WTC11 (cell line): ENCODE measurements at places on chromosomes 5 and 9. TPM values are rescaled to one million over a fixed set of nuclear protein-coding genes. Genes with fewer than 3 reads are reported as not detected.

- H3K27me3 ChIP-seq, result no peaks in the 10 kb centered on the region
- no peaks in the 10 kb centered on the region for H3K36me3 ChIP-seq
- peaks cover 39% of the 10 kb centered on the region for H3K4me1 ChIP-seq
- no peak for DNase-seq
Measured at GRCh38 chr5:59829922-59830321, 63.6 kb downstream of the PDE4D start.

- no peak overlapping the region for H3K27ac ChIP-seq
- H3K36me3 ChIP-seq, result no peaks in the 10 kb centered on the region
- no peak for DNase-seq
- H3K4me3 ChIP-seq, result no peak overlapping the region
- no peaks in the 10 kb centered on the region for H3K27me3 ChIP-seq
Measured at GRCh38 chr5:94908889-94909480, 290.5 kb downstream of the SLF1 start.

DNA sequence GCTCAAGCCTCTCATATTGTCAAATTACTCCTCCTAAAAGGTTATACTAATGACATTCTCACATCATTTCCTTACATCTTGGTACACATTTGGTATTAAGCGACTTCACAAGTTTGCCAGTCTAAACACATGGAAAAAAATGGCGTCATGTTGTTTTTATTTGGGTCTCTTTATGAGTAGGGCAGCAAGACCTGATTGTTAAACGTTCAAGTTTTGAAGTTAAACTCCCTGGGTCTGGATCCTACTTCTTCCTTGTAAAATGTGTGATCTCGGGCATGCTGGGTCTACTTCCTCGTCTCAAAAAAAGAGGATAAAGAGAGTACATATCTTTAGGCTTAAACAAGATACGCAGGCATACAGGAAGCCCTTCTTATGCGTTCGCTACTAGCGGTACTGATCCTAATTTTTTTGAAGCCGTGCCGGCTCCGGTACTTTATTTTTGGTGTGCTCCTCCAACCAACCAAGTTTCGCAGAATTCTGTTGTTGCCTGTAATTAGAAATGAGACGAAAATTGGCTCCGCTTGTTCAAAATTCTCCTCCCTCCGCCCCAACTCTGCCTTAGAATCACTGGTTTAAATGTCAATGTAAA lies 596 bp upstream of the CDC37L1 start:
- DNase-seq, result no peak
- H3K27me3 ChIP-seq, result no peaks in the 10 kb centered on the region
- H3K27ac ChIP-seq, result no peak overlapping the region
- H3K4me3 ChIP-seq, result no peak overlapping the region
- H3K36me3 ChIP-seq, result no peaks in the 10 kb centered on the region
- H3K4me1 ChIP-seq, result no peaks in the 10 kb centered on the region

DNA sequence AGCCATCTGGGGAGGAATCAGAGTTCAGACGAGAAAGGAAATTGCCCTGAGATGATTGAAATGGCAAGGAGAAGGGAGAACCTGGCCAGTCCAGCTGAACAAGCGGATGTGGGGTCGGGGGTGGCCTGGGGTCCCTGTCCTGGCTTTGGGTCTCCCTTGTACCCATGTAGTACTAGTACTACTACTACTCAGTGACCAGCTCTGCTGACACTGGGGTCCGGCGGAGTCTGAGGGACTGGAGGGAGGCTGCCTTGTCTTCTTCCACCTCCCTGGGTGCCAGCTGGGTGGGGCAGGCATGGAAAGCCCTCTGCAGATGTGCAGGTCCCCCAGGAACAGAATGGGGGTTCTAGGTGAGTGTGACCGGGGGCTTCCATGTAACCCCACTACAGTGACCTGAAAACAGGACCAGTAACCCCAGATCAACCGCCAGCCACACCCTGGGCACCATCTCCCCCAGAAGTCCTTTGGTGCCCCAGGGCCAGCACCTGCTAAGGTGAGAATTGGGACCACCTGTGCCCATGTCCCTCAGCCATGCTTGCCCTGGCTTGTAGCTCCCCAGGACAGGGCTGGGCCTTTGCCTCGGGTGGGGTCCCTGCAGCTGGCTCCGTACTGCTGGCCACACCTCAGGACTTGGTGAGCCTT lies 89.1 kb upstream of the COL5A1 start:
- H3K4me3 ChIP-seq, result no peak overlapping the region
- H3K27ac ChIP-seq, result no peak overlapping the region
- H3K36me3 ChIP-seq, result no peaks in the 10 kb centered on the region
- 0 out of 2 replicates have a peak, but pooled peaks cover 2% of the 10 kb centered on the region for H3K4me1 ChIP-seq

STARD4 gene
- total RNA-seq, result 48.5 to 56.0 TPM (median 53.8 TPM) in 3 replicates

MARVELD2 gene
- total RNA-seq, result 28.6 to 34.7 TPM (median 31.4 TPM) in 3 replicates

CYLC2 gene
- total RNA-seq, result not detected in 3 replicates

SCGB3A2 gene
- 57.3 to 79.1 TPM (median 66.0 TPM) in 3 replicates for total RNA-seq

MED7 gene
- 11.1 to 11.4 TPM (median 11.2 TPM) in 3 replicates for total RNA-seq

- no peak for DNase-seq
- no peaks in the 10 kb centered on the region for H3K4me1 ChIP-seq
- H3K27ac ChIP-seq, result no peak overlapping the region
- no peak overlapping the region for H3K4me3 ChIP-seq
Measured at GRCh38 chr9:69683927-69684326, 11.8 kb upstream of the APBA1 start.

- H3K4me1 ChIP-seq, result peaks cover 13% of the 10 kb centered on the region
- H3K36me3 ChIP-seq, result no peaks in the 10 kb centered on the region
- H3K27me3 ChIP-seq, result no peaks in the 10 kb centered on the region
- no peak for DNase-seq
- H3K27ac ChIP-seq, result no peak overlapping the region
Measured at GRCh38 chr9:109733690-109734089, 46.3 kb upstream of the PALM2AKAP2 start.

DNA sequence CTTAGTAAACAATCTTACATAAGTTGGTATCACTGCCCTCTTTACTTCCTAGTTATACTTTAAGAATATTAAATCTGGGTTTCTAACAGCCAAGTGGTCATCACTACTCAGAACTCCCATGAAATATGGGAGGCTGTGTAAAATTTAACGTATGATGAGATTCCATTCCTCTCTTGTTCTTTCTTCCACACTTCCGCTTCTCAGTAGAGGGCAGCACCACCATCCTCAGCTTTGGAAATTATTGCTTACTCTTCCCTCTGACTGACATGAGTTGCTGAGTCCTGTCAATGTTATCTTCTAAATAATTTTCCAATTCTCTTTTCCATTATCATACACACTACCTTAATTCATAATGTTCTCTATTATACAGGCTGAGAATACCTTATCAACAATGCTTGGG lies 194.0 kb downstream of the RFX3 start:
- no peaks in the 10 kb centered on the region for H3K27me3 ChIP-seq
- no peak overlapping the region for H3K4me3 ChIP-seq
- no peaks in the 10 kb centered on the region for H3K36me3 ChIP-seq
- H3K4me1 ChIP-seq, result no peaks in the 10 kb centered on the region
- no peak overlapping the region for H3K27ac ChIP-seq
- DNase-seq, result peak; percentile 12

TAF1L gene
- 0.02 to 0.09 TPM in 2 of 3 replicates, not detected in the other for total RNA-seq

- H3K4me3 ChIP-seq, result peak overlapping the region; percentile 5; the same call in 1 of the 2 replicates
- no peaks in the 10 kb centered on the region for H3K27me3 ChIP-seq
- H3K27ac ChIP-seq, result peak overlapping the region; percentile 51
- peaks cover 25% of the 10 kb centered on the region for H3K4me1 ChIP-seq
- no peaks in the 10 kb centered on the region for H3K36me3 ChIP-seq
Measured at GRCh38 chr5:126348855-126349635, 74.2 kb upstream of the GRAMD2B start.

POU4F3 gene
- total RNA-seq, result not detected in 3 replicates

ECM2 gene
- total RNA-seq, result not detected in 3 replicates

DNA sequence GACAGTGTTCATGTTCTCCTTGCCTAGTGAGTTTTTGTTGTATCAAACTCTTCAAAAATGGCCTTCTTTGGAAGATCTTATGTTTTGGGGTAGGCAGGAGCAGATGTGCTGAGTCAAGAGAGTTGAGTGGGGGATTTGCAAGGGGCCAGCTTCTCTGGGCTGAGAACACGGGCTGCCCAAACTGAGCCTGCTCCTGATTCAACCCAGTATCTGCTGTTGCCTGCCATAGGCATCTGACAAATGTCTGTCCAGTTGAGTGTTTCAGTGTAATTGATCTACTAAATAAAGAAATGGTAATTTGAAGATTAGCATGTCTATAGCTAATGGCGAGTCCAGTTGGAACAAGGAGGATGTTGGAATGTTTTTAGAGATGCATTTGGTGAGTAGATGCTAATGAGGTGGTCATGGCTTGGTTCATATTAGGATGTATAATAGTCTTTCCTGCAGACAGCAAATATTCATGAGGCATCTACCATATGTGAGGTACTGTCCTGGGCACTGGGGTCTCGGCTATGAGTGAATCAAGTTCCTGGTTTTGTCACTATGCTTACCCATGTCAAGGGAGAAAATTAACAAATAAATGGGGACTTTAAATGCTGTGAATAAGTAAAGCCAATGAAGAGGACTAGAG lies 119.5 kb downstream of the ADCY2 start:
- 0 out of 2 replicates have a peak overlapping the region, but pooled peaks have one; percentile 16 for H3K4me3 ChIP-seq
- peaks cover 72% of the 10 kb centered on the region for H3K4me1 ChIP-seq
- peak overlapping the region; percentile 47 for H3K27ac ChIP-seq
- H3K27me3 ChIP-seq, result no peaks in the 10 kb centered on the region

GRCh38 chr5:41095324-41096101 lies 24.4 kb upstream of the MROH2B start:
- no peak overlapping the region for H3K27ac ChIP-seq
- no peak overlapping the region for H3K4me3 ChIP-seq
- H3K27me3 ChIP-seq, result peaks cover 3% of the 10 kb centered on the region; the same call in 1 of the 2 replicates
- H3K4me1 ChIP-seq, result peaks cover 2% of the 10 kb centered on the region; the same call in 1 of the 2 replicates
- no peak for DNase-seq
- no peaks in the 10 kb centered on the region for H3K36me3 ChIP-seq

GRCh38 chr9:123400926-123401503 lies 45.0 kb downstream of the CRB2 start:
- no peaks in the 10 kb centered on the region for H3K36me3 ChIP-seq
- H3K4me3 ChIP-seq, result no peak overlapping the region
- H3K27me3 ChIP-seq, result no peaks in the 10 kb centered on the region
- DNase-seq, result no peak

BTNL3 gene
- not detected in 3 replicates for total RNA-seq

WNK2 gene
- 113 to 121 TPM (median 120 TPM) in 3 replicates for total RNA-seq

GRCh38 chr9:124880501-124880900 lies 18.6 kb downstream of the ARPC5L start:
- peaks cover 20% of the 10 kb centered on the region for H3K36me3 ChIP-seq
- H3K27ac ChIP-seq, result no peak overlapping the region
- peak; percentile 67 for DNase-seq
- peaks cover 48% of the 10 kb centered on the region for H3K4me1 ChIP-seq
- H3K4me3 ChIP-seq, result peak overlapping the region; percentile 10; the same call in 1 of the 2 replicates

RGS7BP gene
- 1.7 to 5.1 TPM (median 3.4 TPM) in 3 replicates for total RNA-seq

SLC36A2 gene
- not detected in 3 replicates for total RNA-seq

DNA sequence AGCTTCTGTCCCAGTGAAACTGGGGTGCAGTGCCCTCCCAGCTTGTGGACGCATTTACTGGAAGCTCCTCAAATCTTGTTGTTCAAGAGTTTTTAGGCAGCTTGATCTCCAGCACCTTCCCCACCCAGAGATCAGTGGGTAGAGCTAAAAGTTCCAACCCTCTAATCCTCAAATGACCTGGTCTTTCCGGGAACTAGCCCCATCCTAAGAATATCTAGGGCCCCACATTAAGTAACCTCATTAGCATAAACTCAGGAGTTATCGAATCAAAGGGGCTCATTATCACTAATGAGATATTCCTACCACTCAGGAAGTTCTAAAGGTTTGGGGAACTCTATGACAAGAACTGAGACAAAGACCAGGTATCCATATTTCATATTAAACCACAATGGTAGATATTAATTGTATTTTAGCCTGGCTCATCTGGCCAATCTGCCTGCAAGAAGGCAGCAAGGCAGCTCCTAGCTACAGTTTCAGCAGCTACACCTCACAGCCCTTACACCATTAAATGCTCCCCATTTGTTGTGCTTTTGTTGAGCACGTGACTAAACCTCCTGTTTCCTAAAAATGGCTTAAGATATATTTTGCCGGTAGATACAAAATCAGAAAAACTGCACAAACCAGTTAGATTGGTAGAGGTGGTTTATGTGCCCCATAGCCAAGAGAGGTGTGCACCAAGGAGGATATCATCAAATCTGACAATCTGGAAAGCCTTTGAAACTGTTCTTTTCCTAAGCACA lies 24.6 kb upstream of the SLC22A5 start:
- H3K27me3 ChIP-seq, result peaks cover 7% of the 10 kb centered on the region
- peaks cover 23% of the 10 kb centered on the region for H3K36me3 ChIP-seq
- no peaks in the 10 kb centered on the region for H3K4me1 ChIP-seq

DNA sequence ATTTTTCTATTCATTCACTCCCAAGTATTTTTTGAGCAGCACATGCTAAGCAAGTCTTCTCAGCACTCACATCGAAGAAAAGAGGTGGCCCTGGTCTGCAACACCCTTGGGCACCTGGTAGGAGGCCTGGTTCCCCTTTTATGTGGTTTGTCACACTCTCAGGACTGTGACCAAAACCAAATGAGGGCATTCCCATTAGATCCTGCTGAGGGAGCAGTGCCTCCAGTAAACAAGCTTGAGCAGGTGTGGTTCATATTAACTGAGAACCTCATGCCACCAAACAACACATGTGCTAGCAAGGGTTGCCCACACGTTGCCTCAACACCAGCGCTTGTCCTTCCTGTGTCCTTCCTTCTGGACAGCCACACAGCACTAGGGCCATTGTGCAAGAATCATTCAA lies 26.9 kb upstream of the SYK start:
- H3K4me1 ChIP-seq, result peaks cover 10% of the 10 kb centered on the region
- H3K4me3 ChIP-seq, result no peak overlapping the region
- peaks cover 10% of the 10 kb centered on the region for H3K36me3 ChIP-seq
- H3K27me3 ChIP-seq, result no peaks in the 10 kb centered on the region
- no peak for DNase-seq
- H3K27ac ChIP-seq, result no peak overlapping the region

DNA sequence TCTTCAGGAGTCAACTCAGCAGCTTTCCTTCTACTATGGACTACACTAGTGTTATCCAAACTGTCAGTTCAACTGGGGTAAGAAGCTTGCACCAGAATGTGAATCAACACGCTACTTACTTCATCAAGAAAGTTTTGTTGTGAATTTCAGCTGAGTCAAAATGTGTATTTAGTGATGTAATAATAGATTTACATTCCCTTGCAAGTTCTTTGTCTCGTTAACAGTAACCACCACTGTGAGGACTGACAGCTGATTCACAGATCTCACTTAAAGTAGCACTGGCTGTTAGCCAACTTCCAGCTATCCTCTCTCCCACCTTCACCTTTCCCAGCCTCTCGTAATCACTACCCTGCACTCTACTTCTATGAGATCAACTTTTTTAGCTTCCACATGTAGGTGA lies 445.3 kb downstream of the NTRK2 start:
- H3K27me3 ChIP-seq, result no peaks in the 10 kb centered on the region
- H3K27ac ChIP-seq, result no peak overlapping the region
- no peak for DNase-seq
- H3K4me1 ChIP-seq, result no peaks in the 10 kb centered on the region
- H3K36me3 ChIP-seq, result no peaks in the 10 kb centered on the region

GRCh38 chr9:99272836-99273235 lies 50.8 kb downstream of the SEC61B start:
- peaks cover 4% of the 10 kb centered on the region; the same call in 1 of the 2 replicates for H3K27me3 ChIP-seq
- no peaks in the 10 kb centered on the region for H3K36me3 ChIP-seq
- DNase-seq, result no peak

DNA sequence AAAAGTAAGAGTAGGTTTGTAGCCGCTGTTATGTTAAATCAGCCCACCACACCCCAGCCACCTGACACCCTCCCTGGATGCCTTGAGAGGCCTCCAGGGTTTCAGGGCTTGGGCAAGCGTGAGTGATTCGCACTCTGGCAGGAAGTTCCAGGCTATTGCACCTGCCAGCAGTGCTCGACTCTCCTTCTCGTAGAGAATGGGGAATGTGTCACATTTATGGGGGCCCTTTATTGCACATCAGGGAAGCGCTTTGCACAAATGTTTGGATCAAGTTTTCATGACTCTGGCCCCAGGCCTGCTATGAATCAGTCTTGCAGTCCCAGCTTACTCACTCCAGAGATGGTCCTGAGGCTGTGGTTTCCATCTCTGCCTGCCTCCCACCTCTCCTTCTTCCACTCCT lies 66.1 kb upstream of the ADRA1B start:
- H3K4me3 ChIP-seq, result no peak overlapping the region
- DNase-seq, result no peak
- H3K27me3 ChIP-seq, result no peaks in the 10 kb centered on the region

FOXD4 gene
- total RNA-seq, result 0.13 to 0.25 TPM (median 0.21 TPM) in 3 replicates
